ENCODE measurements at places on chromosomes 12 and 14. TPM values are rescaled to one million over a fixed set of nuclear protein-coding genes. Genes with fewer than 3 reads are reported as not detected.

KRT77 gene
- total RNA-seq = not detected

MYO1H gene
- not detected for total RNA-seq

ANKRD33 gene
- total RNA-seq = not detected

GRCh38 chr12:116402163-116402939 is 124.9 kb upstream of the MED13L start:
- DNase-seq = no peak

- DNase-seq = peak; percentile 61
Observed at GRCh38 chr12:110754101-110754793, 11.6 kb upstream of the PPP1CC start.

- DNase-seq = no peak
Observed at GRCh38 chr12:121202407-121203355, 7.2 kb upstream of the P2RX4 start.

DNA sequence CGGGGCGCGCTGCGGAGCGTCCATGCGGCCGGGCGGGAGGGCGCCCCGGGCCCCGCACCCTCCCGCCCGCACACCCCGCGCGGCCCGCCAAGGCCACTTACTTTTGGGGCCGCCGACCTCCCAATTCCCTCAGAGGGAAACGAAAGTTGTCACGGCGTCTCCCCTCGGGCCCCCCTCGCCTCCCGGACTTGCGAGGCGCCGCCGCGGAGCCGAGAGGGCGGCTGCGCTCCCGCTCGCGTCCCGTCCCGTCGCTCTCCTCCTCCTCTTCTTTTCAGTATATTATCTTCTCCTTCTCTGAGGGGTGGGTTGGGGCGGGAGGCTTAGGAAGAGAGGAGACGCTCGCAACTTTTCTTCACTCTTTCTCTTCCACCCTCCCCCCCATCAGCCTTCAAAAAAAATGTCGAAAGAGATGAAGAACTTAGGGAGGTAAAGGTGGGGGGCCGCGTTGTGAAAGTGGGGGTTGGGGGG is 613 bp downstream of the DUSP16 start:
- DNase-seq = peak; percentile 81

GRCh38 chr12:40034156-40034555 is 71.7 kb downstream of the SLC2A13 start:
- DNase-seq = no peak

- no peak for DNase-seq
Observed at GRCh38 chr12:92654929-92655328, 47.9 kb upstream of the PLEKHG7 start.

DNA sequence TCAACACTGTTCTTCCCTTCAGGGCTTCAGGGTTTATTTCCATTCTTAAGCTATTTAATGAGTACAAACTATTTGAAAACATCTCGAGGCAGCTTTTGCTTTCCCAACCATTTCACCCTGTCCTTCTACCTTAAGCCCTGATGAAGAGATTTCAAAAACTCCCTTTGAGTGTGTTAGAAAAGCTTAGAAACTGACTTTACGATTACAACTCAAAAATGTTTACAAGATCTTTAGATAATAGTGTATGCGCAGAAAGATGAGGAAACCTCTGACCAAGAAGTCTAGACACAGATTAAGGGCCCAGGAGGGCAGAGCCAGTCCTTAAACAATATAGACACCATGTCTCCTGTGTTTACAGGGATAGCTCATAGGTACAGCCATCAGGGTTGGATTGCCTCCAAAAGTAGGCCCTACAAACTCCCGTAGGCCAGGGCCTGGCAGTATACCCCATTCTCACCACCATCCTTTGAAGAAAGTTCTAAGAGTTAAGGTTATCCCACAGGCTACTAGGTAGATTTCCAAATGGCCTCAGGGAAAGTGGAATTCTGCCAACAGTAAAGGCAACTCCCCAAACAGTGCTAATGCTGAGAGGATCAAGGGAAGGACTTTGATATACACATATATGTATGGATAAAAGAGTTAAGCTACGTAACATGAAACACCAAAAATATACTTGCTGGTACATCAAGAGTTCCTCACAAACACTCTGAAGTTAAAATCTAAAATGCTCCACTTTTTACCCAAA is 11.4 kb upstream of the SOS2 start:
- no peak for DNase-seq

GRCh38 chr12:76035045-76035444 is 3.5 kb upstream of the PHLDA1 start:
- no peak for DNase-seq

GRCh38 chr12:83603106-83603505 is 916.4 kb downstream of the TMTC2 start:
- no peak for DNase-seq

- DNase-seq = peak; percentile 76
Observed at GRCh38 chr12:57477710-57478681, 1.7 kb downstream of the ARHGAP9 start.

- DNase-seq = no peak
Observed at GRCh38 chr12:124569375-124570148, 2.1 kb upstream of the NCOR2 start.
